ENCODE measurements at places on chromosomes 3 and 15. TPM values are rescaled to one million over a fixed set of nuclear protein-coding genes. Genes with fewer than 3 reads are reported as not detected.

Gene ABI3BP
- 32.0 TPM for total RNA-seq

Gene DUOXA1
- total RNA-seq, result not detected

Gene CKMT1B
- not detected for total RNA-seq

Gene ANKRD63
- not detected for total RNA-seq

GRCh38 chr3:124860599-124860998, 26.6 kb downstream of the ITGB5 start:
- peak; percentile 94 for DNase-seq

DNA sequence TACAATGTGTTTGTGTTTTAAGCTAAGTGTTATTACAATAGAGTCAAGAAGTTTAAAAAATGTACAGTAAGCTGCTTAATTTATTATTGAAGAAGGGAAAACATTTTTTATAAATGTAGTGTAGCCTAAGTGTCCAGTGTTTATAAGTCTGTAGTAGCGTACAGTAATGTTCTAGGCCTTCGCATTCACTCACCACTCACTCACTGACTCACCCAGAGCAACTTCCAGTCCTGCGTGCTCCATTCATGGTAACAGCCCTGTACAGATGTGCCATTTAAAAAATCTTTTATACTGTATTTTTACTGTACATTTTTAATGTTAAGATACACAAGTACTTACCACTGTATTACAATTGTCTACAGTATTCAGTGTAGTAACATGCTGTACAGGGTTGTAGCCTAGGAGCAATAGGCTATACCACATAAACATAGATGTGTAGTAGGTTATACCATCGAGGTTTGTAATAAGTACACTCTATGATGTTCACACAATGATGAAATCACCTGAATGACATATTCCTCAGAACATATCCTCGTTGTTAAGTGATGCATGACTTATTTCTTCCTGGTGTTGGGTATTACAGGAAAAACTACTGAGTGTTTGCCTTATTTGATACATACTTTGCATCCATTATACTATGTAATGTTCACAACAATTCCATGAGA, 156.6 kb upstream of the NUDT16 start:
- DNase-seq, result no peak

DNA sequence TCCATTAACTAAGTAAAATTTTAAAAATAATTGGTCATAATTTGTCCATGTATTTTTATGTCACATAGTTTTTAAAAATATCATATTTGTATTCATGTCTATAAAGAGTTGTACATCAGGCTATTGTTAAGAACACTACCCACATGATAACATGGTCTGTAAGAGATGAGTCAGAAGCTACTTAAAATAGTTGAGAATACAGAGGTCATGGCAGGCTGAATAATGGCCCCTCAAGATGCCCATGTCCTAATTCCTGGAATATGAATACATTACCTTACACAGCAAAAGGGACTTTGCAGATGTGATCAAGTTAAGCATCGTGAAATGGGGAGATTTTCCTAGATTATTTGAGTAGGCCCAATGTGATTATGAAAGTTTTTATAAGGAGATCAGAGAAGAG, 782.9 kb upstream of the GOLIM4 start:
- DNase-seq, result peak; percentile 61

DNA sequence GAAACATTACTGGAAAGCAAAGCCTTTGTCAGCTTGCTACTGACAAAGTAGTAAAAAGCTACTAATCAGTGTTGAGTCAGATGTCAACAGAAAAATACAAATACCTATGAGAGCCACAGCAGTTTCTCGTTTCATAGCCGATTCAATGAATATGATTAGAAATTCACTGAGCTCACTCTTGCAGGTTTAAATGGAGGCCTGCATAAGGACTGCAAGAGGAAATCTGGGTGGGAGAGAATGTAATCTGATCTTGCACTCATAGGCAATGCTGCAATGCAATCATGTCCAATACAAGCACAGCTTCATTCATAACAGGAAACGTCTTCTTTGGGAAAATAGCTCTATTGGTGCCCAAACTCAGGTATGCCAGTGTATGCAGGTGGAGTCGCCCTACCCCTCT, 608.8 kb downstream of the ROBO2 start:
- DNase-seq, result no peak

DNA sequence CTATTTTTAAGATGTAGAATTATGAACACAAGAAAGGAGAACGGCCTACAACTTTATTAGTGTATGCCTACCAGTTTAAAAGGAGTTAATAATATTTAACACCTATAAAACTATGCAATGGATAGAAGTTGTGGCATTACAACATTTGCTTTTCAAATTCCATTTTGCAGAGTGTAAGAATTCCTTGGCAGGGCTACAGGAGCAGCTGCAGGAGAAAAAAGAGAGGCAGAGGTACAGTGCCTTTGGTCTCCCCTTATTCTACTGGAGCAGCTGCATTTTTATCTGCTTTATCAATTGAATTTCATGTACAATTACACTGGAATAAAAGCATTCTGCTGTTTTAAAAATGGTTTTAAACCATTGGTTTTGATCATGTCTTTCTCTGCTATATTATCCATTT, 145.7 kb upstream of the KCNH8 start:
- no peak for DNase-seq

Gene SLC12A8
- total RNA-seq, result 0.70 TPM

DNA sequence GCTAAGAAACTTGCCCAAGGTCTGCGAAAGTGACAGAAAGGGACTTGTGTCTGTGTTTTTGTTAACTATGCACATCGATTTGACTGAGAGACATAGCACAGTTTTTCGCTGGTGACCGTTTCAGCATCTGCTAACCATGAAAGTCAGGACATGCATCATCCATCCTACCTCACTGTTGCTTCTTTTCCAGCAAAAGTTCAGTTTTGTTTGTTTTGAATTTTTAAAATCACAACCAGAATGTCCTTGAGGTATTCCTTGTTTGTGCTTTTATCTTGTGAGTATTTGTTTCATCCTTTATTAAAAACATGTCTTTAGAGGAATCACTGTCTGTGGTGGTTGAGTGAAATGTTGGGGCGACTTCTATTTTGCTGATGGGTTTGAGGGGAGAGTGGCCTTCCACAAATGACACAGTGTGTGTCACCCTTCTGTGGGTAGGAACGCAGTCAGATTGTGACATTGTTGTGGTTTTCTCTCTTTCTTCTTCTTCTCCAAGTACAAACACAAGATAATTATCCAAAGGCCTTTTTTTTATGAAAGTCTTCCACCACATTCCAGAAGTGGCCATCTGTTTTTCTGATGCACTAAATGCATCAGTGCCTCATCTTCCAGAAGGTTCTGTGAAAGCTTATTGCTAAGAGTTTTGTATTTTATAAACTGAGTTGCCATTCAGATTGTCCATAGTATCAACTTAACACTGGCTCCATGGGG, 214.4 kb upstream of the NR2E3 start:
- DNase-seq, result no peak

Measured in dermis blood vessel endothelial cell (primary cell).